Spinal cord (tissue), 10 donors: ENCODE measurements at places on chromosomes 3 and 15.

DNA sequence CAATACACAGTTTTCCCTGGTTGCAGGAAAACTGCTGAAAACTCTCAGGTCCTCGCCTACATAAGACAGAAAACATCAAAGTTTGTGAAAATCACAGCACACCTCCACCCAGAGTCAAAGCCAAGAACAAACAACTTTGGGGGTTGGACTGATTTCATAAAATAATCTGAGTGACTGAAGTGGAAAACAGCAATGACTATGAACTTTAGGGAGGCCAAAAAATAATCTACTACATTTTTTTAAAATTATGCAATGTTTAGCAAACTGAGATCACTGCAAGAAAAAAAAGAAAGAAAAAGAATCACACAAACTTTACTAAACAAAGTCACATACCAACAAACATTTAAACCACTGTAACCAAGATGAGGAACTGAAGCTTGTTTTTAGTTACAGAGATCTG lies 15.9 kb upstream of the FOXP1 start:
- DNase-seq, result no peak

DNA sequence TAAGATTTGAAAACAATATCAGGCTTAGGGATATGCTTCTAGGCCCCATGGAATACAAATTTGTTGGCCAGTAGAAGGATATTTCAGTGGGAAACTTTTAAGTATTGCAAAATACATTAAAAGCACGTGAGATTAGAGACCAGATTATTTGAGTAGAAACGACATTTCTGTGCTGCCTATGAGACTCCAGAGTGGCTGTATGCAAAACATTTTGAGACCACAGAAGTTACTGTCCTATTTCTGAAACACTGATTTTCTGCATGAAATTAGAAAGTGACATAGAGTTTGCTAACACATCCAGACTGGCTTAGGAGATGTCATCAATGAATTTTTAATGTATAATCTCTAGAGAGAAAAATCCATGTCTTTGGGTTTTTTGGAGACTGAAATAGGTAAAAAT lies 99.8 kb downstream of the KCNH8 start:
- DNase-seq, result no peak

- DNase-seq, result no peak
These were observed 17.6 kb downstream of the GALK2 start for GRCh38 chr15:49187549-49188245.

GRCh38 chr3:99713440-99713839 lies 75.0 kb downstream of the COL8A1 start:
- DNase-seq, result no peak

- DNase-seq, result no peak
These were observed 23.9 kb upstream of the AADACL2 start for GRCh38 chr3:151709847-151710246.

DNA sequence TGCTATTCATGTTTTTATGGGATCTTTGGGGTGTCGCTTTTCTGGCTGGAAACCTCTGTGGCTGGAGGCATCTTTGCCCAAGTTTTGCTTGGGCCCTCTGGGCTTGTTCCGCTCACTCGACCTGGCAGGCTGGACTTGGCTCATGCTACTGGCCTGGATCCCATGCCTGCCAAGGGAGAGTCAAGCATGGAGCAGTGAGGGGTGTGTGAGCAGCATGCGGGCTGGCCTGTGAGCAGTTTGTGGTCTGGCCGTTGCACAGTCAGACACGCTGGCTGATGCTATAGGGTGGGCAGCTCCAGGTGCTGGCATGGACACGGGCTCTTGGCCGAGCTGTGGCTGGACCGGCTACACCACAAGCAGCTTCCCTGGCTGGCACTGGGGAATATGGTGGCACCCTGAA lies 491.1 kb downstream of the AGBL1 start:
- DNase-seq, result no peak

GRCh38 chr3:100613721-100614390 lies 4.5 kb downstream of the ADGRG7 start:
- DNase-seq, result no peak

DNA sequence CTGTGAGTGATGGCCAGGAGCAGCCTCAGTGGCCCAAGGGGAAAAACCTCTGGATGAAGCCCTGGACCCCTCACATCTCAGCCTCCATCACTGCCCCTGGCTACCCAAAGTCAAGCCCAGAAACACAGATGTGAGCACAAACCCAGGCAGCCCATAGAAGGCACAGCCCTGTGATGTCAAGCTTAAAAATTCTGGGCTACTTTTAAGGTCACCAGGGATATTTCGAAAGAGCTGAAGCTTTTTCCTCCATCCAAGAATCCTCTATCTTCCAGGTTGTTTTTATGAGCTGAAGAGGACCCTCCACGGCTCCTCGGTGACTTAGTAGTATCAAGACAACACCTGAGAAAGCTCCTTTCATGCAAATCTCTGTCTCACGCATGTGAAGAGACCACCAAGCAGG lies 11.5 kb downstream of the LIPC start:
- no peak for DNase-seq

DNA sequence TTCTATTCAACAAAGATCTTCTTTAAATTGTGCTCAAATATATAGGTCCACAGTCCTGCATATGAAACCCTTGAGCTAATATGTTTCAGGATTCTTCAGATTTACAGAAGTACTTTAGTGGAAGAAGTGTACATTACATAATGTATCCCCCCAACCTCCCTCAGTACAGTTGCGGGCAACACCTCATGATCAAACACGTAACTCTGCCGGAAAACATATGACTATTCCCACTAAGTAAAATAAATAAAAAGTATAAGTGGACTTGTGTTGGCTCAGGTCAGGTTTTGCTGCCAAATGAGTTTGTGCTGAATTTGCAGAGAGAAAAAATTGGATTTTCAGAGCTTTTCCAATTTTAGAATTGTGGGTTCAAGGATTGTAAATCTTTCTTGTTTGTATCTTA lies 267.6 kb upstream of the MDFIC2 start:
- no peak for DNase-seq

DNA sequence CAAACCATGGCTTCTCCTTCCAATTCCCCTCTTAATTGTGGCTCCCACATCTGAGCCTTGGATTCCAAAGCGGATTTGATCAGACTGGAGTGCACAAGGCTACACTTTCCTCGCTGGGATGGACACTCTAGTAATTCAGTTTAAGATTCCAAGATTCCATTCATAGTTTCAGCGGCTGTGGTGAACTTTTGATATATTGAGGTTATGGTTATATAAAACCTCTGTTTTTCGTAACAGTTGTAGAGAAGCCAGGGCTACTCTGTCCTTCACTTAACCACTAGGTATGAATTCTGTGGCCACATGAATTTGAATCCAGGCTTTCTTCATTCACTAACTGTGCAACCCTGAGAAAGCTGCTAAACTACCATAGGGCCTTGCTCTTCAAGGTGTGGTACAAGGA lies 67.9 kb upstream of the KY start:
- DNase-seq, result no peak

DNA sequence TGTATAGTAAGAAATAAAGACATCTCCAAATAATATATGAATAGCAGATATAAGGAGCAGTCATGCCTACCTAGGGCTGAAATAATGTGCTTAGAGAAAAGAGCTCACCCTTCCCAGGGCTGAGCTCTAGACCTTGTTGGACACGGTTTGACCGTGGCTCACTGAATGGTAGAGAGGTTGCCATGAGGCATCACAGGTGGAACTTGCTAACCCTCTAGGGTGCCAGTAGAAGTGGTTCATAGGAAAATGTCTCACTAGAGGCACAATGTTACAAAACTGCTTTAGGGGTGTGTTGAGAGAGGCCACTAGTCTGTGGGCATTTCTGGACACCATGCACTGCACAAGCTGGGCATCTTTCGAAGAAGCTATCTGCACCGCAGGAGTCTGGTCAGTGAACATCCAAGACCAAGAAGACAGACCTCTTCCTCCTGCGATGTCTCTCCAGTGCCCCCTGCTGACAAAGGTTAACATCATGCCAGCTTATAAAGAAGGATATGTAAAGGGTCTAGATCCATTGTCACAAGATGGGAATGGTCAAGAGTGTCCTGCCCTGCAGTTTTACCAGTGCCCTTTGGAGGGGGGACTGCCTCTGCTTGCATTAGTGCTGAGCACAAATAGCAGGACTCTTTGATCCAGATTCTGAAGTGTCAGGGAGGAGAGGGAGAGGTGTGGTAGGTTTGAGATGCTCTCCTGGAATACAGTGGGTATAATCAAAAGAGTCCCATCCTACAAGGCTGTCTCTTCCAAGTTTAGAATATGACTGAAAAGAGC lies 266.8 kb downstream of the ZNF385D start:
- DNase-seq, result peak; percentile 38

GRCh38 chr3:144622845-144623244 lies 651.2 kb downstream of the DIPK2A start:
- no peak for DNase-seq

DNA sequence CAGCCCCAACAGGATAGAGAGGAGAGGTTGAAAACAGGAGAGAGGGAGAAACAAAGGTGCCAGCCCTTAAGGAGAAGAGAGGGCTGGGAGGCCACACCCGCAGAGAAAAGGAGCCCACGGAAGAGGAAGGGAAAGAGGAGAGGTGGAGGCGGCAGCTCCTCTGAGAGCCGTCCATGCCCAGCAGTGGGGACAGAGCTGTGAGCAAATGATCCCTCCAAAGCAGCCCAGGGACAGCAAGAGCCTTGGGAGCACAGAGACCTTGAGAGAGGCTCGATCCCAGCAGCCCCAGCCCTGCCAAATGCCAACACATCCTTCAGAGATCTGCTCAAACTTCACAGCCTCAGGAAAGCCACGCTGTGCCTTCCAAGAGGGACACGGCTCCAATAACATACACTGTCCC lies 66.7 kb upstream of the CORO2B start:
- no peak for DNase-seq
